ENCODE measurements at places on chromosomes 1 and 21.

DNA sequence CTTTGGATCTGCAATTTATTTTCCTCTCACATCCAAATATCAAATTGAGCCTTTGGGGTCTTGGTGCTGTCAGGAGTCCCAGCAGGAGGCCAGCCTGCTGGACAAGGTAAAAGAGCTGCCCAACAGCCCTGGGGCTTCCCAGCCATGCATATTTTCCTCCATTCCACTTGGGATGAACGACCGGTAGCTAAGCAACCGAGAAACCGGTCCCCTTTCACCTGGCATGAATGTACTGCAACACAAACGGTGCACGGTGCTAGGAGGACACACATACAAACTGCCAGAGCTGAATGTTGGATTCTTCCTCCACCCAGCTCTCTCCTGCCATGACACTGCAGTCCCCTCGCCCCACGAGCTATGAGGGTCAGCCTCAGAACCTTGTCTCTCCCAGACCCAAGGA, 42.7 kb downstream of the BCAR3 start:
- DNase-seq = no peak

GRCh38 chr1:58459911-58460310, 86.6 kb downstream of the OMA1 start:
- no peak for DNase-seq

GRCh38 chr1:117058810-117059209, 1.3 kb upstream of the TTF2 start:
- DNase-seq = peak; percentile 11

- no peak for DNase-seq
These were observed 1080.6 kb downstream of the PLA2G4A start for GRCh38 chr1:187909382-187909781.

GRCh38 chr21:38219049-38219628, 37.7 kb upstream of the KCNJ15 start:
- peak; percentile 90 for DNase-seq

GRCh38 chr1:230149751-230150584, 82.9 kb downstream of the GALNT2 start:
- DNase-seq = no peak

DNA sequence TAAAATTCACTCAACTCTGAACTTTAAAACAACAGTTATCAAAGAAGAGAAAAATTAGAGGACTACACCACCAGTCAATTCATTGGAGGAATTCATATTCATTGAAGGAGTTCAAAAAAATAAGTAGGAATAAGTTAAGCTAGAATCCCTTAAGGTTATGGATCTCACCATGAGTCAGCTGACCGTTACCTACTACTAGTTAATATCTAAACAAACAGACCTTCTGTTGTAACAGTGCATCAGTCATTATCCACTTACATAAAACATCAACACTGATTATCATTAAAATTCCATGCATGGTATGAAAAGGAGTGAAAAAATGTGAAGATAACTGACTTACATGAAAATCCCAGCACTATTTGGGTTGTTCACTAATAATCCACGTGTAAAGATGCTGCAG, 44.9 kb downstream of the FOXJ3 start:
- peak; percentile 46 for DNase-seq

GRCh38 chr1:235326719-235327558, 1.0 kb downstream of the ARID4B start:
- DNase-seq = peak; percentile 11

GRCh38 chr21:36171741-36172331, 15.2 kb downstream of the DOP1B start:
- no peak for DNase-seq

- no peak for DNase-seq
These were observed 43.8 kb downstream of the ACTA1 start for GRCh38 chr1:229390130-229390529.

DNA sequence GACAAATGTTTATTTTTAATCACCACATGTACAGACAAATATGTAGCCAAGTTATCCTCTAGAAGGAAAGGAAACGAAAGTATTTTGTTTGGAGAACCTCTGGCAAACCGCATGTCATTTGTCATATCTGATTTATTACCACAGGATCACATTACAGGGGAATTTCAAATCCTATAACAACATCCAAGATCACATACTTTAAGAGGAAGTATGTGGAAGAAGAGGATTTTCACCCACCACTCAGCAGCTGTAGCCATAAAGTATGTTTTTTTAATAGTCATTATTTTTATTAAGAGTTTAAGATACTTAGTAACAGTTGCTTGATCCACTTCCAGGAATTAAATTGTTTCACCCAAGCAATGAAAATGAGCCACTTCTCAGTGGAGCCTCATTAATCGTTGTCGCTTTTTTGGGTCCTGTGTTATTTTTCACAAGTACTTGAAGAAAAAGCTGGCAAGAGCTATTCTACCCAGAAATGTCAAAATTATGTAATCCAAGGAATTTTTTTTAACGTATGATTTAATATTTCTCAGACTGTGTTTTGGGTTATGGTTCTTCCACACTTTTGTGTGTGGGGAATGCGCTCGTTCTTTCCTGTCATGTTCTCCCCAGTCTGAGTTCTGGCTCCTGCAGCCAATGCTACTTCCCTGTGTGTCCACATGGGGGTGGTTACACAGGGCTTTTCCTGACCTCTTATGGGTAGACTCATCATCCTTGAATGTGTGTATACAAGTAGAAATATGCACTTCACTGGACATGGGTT, 6.9 kb downstream of the SERTAD4 start:
- DNase-seq = peak; percentile 95

GRCh38 chr1:229759037-229759435, 133.0 kb downstream of the URB2 start:
- DNase-seq = peak; percentile 44

- no peak for DNase-seq
These were observed 78.8 kb upstream of the ABCD3 start for GRCh38 chr1:94339206-94339927.

DNA sequence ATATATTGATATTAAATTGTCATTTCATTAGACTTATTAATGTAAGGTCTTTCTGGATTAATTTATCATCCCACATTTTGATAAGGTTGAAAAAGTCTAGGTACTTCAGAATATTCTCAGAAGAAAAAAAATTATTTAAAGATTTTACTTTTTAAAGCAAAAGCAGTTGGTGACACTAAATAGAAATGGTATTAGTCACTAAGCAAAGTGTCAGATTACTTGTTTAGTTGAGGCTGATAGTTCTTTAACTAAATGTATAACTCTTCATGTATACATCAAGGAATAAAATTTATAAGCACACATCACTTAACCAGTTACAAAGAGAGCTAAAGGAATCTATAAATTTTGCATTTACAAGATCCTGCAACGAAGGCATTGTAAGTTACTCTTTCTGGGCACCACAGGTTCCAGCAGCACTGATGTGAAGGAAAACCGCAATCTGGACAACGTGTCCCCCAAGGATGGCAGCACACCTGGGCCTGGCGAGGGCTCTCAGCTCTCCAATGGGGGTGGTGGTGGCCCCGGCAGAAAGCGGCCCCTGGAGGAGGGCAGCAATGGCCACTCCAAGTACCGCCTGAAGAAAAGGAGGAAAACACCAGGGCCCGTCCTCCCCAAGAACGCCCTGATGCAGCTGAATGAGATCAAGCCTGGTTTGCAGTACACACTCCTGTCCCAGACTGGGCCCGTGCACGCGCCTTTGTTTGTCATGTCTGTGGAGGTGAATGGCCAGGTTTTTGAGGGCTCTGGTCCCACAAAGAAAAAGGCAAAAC, 101.1 kb downstream of the ADARB1 start:
- DNase-seq = peak; percentile 34

- DNase-seq = peak; percentile 0
These were observed 57.9 kb downstream of the TRAF5 start for GRCh38 chr1:211384524-211384923.

DNA sequence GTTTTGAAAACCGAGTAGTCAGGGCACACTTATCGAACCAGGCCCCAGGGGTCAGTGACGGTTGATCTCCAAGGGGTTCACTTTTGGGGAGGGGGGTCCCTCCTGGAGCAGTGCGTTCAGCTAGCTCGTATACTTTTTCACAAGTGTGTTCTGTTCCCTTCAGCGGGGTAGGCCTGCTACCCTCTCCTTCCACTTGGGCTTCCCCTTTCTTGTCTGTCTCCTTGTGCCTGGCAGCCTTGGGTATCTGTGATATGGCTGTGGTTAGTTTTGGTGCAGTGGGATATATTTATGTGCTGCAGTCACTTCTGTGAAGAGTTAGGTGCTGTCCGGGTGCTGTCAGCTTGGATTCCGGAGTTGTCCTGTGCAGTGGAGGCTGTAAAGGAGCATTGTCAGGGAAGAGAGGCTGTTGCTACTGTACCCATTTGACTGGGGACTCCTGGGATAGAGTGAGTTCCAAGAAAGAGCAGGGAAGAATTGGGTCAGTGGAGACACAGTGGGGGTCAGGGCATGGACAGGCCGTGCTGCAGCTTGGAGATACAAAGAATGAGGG, 29.7 kb downstream of the ADARB1 start:
- no peak for DNase-seq

DNA sequence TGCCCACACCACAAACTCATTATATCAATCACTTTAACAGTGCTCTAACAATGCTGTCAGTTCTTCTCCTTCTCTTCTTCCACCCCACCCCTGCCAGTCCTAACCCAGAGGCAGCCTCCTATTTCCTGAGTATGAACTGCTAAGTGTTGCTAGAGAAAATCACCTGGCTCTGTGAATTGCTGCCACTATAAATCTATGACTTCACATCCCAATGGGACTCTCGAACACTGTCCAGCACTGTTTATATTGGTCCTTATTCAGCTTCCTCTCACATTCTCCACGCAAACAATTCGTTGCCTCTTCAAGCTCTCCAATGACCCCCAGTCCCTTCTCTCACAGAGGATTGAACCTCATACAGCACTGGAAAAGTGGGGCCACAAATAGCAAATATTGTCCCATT, 27.0 kb upstream of the USH2A start:
- no peak for DNase-seq

GRCh38 chr1:210237479-210237878, 4.9 kb downstream of the SERTAD4 start:
- DNase-seq = no peak

- DNase-seq = peak; percentile 47
These were observed 62.6 kb upstream of the SPAG17 start for GRCh38 chr1:118247593-118247992.

GRCh38 chr21:42673633-42674328, 20.4 kb downstream of the PDE9A start:
- no peak for DNase-seq

DNA sequence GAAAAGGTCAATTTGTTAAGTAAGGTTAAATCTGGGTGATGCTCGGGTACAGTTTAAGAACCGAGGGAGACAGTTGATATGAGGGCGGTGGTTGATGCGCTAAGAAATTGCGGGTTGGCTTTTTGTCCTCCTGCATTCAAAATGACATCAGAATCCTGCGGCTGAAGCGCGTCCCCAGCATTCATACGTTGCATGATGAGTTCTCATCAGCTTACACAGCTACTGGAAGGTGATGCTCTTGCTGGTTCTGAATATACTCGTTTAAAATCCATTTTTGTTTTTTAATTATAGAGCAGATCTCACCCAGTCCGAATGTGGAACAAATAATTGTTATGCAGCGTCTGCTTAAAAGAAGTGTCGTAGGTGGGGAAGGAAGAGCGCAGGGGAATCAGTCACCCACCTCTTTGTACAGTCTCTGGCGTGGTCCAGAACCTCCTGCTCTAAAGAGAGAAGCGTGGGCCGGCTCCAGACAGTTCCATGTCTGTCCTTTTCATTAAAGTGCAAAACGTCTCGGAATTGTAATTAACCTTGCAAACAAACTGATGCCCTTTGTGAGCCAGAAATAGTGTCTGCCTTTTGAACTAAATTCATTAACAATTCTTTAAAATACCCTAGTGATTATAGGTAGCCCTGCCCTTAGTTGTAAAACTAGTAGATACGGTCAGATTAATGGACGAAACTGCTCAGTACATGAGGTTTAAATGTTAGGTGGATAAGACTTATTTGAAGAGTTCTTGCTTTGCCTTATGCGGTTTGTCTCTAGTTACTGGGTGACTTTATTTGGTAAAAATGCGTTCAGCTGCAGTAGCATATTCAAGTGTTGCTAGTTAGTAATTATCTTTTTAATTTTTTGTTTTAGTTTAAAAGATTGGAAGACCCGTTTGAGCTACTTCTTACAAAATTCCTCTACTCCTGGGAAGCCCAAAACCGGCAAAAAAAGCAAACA, 741 bp downstream of the RGS2 start:
- peak; percentile 60 for DNase-seq

DNA sequence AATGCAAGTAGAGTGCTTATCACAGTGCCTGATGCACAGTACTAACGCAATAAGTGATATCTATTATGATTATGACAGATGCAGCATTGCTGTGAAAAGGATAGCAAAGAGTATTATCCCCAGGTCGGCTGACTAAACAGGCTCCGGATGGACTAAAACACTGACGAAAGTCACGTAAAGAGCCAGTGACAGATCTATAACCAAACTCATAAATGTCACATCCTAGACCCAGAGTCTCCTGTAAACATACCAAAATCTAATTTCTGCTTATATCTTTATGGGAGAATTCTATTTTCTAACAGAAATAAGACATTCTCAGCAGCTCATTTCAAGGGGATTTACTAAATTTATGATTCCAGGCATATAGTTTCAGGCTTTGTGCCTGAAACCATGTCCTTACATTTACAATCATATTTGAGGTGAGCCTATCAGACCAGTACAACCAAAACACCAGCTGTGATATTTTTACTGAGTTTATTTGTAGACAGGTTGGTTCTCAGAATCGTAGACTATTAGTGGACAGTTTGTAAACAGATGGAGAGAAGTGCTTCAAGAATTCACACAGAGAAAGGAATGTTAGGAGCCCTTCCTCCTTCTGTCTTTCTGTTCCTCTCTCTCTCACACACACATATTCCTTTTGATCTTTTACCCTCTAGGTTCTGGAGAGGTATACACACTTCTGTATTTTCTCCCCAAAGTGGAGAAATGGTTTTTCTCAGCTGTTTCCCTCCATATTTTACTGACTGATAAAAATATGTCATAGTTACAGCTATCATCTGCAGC, 52.4 kb upstream of the WDR26 start:
- no peak for DNase-seq

DNA sequence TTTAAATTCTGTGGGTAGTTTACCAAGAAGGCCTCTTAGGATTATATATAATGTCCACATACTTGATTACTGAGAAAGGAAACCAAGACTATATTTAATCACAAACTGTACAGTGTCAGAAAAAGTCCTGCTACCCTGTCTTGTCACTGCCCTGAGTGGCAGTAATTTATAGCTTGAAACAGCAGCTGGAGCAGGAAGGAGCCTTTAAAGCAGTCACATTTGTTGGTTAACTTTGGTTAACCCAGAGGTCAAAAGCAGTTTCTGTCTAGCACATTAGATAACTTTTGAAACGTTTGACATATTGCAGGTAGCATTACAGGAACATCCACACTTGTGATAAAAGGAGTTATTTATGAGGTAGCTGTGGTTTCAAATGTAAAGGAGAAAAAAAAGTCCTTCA, 161.7 kb downstream of the ROR1 start:
- DNase-seq = no peak

Data from PC-3 (cell line).